ENCODE measurements at places on chromosomes 16 and 17. TPM values are rescaled to one million over a fixed set of nuclear protein-coding genes. Genes with fewer than 3 reads are reported as not detected.

Gene TMEM97
- 50.9 TPM for polyA plus RNA-seq

Gene OSGIN1
- polyA plus RNA-seq = 2.1 TPM

Gene CRYBA1
- not detected for polyA plus RNA-seq

Gene EVPLL
- 1.7 TPM for polyA plus RNA-seq

Gene NT5M
- 0.20 TPM for polyA plus RNA-seq

Gene TEN1
- polyA plus RNA-seq = 22.3 TPM

Gene AKTIP
- polyA plus RNA-seq = 16.6 TPM

Gene FNDC8
- polyA plus RNA-seq = not detected

Gene CFAP52
- not detected for polyA plus RNA-seq

Gene ENDOV
- polyA plus RNA-seq = 18.3 TPM

Gene PRR35
- not detected for polyA plus RNA-seq

Gene GGNBP2
- polyA plus RNA-seq = 84.9 TPM

Gene UMOD
- polyA plus RNA-seq = not detected

Gene HAS3
- polyA plus RNA-seq = 143 TPM

Gene GPR142
- polyA plus RNA-seq = not detected

Gene AURKB
- 28.2 TPM for polyA plus RNA-seq

Gene CSNK2A2
- 72.2 TPM for polyA plus RNA-seq

Gene FOXN1
- 0.66 TPM for polyA plus RNA-seq

Gene ZNF597
- 1.4 TPM for polyA plus RNA-seq

Data from keratinocyte (primary cell).